ENCODE measurements at places on chromosomes 4 and X. TPM values are rescaled to one million over a fixed set of nuclear protein-coding genes. Genes with fewer than 3 reads are reported as not detected.

DNA sequence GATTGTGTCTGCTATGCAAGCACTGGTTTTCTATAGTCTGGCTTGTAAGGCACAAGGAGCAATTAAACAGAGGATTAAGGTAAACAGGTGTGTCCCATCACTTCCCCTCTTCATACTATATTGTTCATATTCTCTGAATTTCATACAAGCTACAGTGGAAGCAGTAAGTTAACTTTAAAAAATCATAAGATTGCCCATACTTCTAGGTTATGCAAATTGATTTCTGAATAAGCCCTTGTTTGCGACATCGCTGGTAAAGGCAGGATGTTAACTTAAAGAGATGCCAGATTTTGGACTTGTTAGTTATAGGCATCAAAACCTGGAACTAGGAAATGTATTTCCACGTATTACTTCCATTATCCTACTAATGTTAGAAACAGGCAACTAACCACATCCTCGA is 1.0 kb upstream of the TMEM131L start:
- no peak for DNase-seq

DNA sequence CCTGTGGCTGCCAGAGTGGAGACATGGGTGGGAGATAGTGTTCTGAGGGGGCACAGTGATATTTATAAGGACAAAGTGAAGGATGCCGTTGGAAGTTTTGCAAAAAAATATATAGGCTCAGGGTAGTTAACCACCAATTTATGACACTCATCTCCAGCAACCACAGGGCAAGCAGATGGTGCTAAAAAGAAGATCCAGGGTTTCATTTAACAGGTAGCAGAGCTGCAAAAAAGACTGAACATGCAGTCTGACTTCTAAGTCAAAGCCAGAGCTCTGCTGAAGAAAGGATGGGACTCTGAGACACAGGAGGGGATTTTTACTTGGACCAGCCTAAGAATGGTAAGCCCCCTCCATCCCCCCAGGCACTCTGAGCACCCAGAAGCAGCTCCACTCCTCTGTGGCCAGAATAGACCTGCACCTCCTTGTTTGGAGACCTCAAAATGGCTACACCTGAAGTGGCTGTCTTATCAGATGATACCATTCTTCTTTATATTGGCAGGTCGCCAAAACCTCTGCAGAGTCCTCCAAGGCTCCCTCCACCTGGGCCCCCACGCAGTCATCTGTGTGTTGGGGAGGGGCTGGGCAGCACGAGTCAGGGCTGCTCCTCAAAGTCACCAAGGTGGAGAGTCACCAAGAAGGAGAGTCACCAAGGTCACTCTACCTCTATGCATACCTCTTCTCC is 161.4 kb upstream of the FAM9B start:
- DNase-seq, result no peak

- DNase-seq, result no peak
These were observed 69.7 kb downstream of the SRPX start for GRCh38 chrX:38150993-38151392.

GRCh38 chr4:150976478-150977118 is 38.5 kb downstream of the LRBA start:
- no peak for DNase-seq

- no peak for DNase-seq
These were observed 1925.5 kb downstream of the PCDH7 start for GRCh38 chr4:32645653-32646052.

- DNase-seq, result no peak
These were observed 34.0 kb upstream of the AMOT start for GRCh38 chrX:112874614-112875013.

DNA sequence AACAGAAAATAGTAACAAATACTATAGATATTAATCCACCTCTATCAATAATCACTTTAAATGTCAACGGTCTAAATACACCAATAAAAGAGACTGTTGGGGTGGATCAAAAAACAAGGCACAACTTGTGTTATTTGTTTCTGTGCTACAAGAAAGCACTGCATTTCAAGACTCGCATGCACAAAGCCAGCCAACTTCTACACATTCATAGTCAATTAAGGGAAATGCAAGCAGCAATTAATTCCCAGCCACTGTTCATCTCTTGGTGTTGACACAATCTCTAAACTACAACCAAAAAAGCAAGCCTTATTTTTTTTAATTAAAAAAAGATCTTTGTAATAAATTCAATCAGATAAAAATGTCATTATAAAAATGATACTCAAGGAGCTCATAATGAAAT is 67.6 kb downstream of the JAKMIP1 start:
- no peak for DNase-seq

DNA sequence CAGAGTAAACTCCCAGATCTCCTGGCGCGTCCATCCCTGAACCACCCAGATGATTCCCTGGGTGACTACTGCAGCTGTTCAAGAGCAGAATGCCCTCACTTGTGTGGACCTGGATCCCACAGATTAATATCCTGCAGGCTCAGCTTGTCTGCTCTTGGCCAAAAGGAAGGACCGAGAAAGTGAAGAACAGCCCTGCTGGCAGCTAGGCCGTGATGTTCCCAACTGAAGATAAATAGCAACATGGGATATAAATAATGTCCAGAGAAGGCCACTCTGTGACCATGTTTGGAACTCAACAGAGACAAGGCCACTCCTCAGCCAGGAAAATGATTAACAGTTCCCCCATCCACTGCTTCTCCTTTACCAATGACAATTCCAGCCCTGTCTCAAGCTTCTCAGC is 21.5 kb downstream of the SUPT20HL2 start:
- no peak for DNase-seq

DNA sequence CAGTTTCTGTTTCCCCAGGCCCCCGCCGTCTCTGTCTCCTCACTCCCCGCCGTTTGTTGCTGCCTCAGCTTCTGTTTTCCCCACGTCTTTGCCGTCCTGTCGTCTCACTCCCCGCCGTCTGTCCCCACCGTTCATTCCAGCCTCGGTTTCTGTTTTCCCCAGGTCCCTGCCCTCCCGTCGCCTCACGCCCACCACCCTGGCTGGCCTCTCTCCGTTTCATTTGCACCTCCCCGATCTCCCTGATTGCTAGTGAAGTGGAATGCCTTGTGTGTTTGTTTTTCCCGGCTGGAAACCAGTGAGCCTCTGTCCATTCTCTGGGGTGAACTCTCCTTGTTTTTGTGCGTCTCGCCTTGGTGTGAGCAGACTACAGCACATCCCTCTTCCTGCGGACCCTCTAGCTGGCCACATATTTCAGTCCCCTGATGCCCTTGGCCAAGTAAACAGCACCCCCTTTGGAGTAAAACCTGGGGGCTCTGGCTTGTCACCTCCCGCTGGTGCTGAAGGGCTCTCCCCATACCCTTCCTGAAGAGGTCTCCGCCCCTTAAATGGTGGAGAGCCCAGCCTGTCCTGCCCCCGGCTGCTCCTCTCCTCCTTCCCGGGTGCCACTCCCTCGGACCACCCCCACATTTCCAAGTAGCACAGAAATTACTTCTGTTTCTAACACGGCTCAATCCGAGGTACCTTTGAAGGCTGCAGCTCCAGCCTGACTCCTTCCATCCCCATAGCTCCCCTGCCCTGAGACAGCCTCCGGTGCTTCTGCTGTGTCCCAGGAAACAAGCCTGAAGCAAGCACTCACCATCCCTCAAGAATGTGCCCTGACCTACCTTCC is 13.2 kb downstream of the TMEM175 start:
- DNase-seq, result no peak

- DNase-seq, result no peak
These were observed 30.2 kb downstream of the AFF2 start for GRCh38 chrX:148530464-148531077.

The CACNA1F gene
- not detected for polyA plus RNA-seq

GRCh38 chrX:112630187-112630586 is 49.6 kb downstream of the LHFPL1 start:
- DNase-seq, result no peak

The SSX1 gene
- not detected for polyA plus RNA-seq

The HS3ST1 gene
- 0.09 TPM for polyA plus RNA-seq
